ENCODE measurements at places on chromosomes 11 and 22.

DNA sequence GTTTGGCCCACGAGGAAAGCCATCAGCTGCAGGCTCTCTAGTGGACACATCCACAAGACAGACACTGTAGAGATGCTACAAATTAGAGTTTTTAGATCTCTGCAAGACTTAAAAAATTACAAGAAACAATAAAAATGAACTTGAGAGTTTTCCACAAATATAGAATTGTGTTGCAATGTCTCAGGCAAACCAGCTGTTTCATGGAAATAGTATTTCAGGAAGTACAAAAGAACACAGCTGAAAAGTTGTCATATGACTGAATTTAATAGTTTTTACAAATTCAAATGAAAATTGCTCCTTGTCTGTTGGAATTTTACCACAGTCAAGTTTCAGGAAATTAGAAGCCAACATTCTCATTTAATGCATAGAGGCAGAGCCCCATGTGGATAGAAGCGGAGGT, 184.5 kb upstream of the PITPNB start:
- no peak for DNase-seq

DNA sequence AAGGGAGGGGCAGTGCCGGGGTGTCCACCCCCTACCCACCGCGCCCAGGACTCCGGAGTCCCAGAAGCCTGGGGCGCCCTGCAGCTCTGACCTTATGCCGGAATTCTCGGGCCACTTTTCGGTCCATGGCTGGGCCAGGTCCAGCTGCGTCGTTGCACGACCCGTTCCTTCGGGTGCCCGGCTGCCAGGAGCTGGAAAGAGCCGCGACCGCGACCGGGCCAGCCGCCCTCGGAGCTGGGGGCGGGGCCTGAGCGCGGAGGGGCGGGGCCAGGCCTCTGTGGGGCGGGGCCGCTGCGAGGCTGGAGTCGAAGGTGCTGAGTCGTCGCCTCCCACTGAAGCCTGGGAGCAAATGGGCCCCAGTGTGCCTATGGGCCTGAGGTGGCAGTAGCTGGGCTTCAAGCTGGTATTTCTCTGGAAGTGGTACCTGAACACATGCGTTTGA, at the start of gene USH1C:
Gene USH1C, minus strand, starts transcription at position 236 of the 442 bp plus-strand sequence. Its CDS starts 109 bp downstream, at position 127.
- no peak for DNase-seq

GRCh38 chr11:67400942-67401494, 640 bp downstream of the PPP1CA start:
- no peak for DNase-seq

DNA sequence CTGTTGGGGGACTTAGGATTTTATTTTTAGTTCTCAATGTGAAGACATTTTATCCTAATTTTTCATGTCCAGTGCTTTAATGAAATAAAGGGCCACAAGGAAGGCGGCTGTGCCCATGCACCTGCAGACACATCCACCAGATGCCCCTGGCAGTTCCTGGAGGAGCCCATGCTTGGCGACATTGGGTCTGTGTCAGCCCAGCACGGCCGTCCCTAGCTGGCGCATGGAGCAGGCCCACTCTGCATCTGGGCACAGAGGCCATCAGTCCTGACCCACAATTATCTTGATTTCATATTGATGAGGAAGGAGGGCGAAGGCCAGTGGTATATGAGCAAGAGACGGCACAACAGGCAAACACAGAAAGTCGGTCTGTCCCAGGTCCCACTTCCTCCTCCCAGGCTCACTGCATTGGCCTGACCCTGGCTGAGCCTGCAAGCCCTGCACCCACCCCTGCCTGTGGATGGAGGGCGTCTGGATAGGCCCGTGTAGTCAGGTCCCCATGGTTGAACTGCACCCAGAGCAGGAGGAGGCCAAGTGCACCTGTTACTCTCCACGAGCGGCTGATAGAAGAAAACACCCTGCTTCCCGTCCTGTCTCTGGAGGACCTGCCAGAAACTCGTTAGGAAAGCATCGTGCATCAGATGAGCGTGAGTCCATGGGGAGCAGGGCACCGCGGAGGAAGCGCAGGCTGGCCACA, 296.9 kb downstream of the BRD1 start:
- no peak for DNase-seq

GRCh38 chr11:560305-561147, at the start of the genes LMNTD2 and RASSF7:
Gene LMNTD2, minus strand, starts transcription at chr11:560738. Its CDS starts 22 bp downstream, at chr11:560716.
Gene RASSF7, plus strand, starts transcription at chr11:560970. Its CDS starts 799 bp downstream, at chr11:561769.
- DNase-seq, result peak; percentile 80

DNA sequence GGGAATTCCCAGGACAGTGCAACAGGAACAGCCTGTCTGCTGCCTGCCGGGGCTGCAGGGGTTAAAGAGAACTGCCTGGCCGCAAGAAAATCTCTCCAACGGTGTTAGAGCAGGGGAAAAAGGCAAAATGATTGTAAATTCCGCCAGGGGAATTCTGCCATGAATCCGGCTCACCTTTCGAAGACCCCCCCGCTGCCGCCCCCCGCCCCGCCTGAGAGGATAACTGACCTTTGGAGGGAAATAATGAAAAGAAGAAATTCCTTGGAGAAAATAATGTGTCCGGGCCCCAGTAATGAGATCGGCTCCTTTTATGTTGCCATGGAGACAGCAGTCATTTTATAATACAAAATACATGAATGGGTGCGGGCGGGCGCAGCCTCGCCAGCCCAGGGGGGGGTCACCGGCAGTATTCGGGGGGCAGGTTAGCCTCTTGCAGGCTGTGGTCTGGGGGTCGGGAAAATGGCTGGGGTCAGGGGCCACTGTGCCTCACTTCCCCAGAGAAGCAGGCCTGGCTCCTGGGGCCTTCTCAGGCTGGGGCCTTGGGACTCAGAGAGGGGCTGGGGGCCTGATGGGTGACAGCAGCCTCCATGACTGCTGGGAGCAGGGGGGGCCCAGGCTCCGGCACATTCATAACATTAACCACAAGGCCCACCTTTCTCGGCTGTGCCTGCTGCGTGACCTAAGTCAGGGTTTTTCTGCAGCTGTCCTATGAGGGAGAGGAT, 228.1 kb downstream of the MN1 start:
- DNase-seq, result no peak

DNA sequence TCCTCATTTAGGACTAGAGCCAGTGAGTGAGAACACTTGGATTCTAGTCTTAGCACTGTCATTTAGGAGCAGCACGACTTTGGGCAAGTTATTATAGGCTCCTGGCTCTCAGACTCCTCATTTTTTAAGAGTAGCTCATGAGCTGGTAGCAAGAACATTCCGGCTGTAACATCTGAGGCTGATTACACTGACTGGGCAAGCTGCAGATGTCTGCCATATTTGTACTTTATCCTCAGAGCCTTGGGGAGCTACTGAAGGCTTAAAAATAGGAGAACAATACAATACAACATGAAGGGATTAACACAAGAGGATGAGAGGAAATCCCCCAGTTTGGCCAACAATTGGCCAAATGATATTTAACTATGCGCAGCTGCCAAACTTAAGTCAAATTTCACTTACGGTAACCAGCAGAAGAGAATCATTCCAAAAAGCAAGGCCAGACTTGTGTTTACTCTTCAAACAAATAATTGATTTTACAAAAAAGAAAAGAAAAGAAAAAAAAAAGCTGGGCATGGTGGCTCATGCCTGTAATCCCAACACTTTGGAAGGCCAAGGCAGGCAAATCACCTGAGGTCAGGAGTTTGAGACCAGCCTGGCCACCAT, 113.1 kb upstream of the ARHGAP42 start:
- peak; percentile 34 for DNase-seq

GRCh38 chr11:46612326-46612725, 4.7 kb downstream of the HARBI1 start:
- DNase-seq, result no peak

DNA sequence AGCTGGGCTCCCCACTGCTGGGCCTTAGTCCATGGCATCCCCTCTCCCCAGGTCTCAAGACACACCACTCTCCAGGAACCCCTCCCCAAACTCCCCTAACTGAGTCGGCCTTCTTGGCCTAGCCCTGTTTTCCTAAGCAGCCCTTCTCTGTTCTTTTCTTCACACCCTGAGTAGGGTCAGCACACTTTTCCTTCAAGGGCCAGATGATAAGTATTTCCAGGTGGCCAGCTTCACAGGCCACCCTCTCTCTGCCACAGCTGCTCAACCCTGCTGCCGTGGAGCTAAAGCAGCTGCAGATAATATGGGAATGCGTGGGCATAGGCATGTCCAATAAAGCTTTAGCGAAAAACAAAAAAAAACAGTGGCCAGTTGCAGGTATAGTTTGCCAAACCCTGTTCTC, 24.1 kb downstream of the DGCR2 start:
- no peak for DNase-seq

DNA sequence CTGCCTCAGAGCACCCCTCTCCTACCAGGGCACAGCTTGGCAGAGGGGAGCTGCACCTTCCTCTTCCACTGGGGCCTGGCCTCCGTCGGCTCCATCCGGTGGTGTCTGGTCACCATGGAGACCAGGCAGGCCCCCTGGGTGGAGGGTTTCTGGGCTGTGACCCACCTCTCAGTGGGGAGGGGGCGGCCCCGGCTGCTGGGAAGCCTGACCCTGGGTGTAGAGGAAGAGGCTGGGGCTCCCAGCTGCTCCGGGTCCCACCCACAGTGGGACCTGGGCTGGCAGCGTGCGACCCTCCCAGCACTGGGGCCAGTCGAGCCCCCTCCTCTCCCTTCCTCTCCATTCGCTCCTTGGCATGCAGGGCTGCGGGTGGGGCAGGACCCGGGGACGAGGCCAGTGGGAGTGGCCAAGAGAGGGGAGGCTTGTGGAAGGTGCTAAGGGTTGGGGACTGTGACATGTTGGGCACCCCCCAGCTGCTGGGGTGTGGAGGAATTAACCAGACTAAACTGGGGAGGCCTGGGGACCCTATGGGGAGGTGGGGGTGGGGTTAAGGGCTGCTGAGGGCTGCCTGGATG, 46.8 kb downstream of the BRSK2 start:
- DNase-seq, result no peak

DNA sequence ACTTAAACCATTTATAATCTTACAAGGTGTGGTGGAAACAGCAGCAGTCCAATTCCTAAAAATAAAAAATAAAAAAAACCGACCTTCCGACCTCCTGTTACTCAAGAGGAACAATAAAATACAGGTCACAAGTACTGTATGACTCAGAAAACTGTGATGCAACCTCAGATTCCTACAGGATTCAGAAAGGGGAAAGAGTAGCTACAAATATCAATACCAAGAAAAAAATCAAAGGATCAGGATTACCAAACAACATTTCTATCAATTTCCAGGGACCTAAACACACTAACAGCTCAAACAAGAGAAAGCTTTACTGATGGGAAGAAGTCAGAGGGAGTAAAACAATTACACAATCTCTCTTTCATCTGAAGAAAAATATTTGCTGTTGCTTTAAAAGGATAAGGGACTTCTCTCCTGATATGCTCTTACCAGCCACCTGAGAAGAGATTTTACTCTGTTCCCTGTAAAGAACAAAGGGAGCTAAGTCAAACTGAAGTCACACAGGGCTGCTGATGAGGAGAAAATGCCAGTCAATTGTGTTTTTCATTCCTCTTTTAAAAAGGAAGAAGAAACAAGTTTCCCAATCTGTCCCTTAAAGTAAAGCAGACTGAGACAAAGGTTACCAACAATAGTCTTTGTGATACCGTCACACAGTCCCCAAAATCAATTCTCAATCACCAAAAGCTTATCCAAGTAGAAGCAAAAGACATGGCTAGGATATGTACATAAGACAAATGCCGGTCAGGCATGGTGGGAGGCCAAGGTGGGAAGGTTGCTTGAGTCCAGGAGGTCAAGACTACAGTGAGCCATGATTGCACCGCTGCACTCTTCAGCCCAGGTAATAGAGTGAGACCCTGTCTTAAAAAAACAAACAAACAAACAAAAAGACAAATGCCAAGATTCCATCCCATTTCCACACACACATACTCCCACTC, 39.3 kb downstream of the AMBRA1 start:
- DNase-seq, result peak; percentile 75

DNA sequence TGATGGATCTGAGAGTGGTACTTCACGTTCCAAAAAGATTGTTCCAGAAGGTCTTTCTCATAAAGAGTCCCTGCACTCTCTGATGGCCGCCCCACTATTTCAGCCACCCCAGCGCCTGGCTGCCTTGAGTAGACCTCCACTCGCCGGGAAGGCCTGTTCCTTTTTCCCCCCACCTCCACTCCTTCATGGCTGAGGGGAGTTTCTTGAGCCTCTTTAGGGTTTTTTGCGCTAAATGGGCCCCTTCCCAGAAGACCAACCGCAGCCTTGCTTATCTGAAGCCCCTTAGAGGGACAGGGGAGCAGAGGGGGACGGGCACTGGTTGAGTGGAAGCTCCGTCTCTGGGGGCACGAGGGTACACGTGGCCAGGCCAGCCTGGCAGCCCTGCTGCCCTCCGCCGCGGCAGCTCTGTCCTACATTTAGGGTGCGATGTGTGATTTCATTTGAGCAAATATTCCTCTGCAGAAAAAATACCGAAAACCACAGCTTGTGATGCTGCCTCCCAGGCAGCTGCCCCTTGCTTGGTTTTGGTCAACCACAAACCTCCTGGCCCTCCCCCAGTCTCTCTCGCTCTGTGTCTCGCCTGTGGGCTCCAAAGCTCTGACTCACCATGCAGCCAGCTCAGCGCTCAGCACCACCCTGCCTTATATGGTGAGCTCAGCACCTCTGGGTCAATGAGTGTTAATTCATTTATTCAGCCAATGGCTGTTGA, 88.7 kb downstream of the TP53I11 start:
- DNase-seq, result peak; percentile 100

- DNase-seq, result no peak
Observed at GRCh38 chr22:17164392-17165024, 5.4 kb upstream of the HDHD5 start.

Measured in fibroblast of skin of right quadriceps (primary cell).